ENCODE measurements at places on chromosomes 12 and 14. TPM values are rescaled to one million over a fixed set of nuclear protein-coding genes. Genes with fewer than 3 reads are reported as not detected.

The LMNTD1 gene
- not detected for polyA plus RNA-seq

DNA sequence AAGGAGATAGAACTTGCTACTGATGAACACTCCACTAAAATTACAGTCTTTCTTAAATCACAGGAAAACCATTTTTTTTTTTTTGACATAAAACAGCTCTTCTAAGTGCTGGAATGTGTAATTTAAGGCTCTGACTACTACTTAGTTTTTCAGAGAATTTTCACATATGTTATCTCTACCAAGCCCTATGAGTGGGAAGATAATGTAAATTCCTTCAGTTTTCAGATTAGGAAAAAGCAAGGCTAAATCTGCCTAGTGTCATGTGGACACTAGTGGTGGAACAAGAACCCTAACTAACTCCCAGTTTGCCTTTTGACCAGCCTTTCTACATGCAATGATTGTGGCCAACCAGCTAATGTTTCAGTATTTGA, 37.3 kb upstream of the CSRP2 start:
- no peak for DNase-seq

GRCh38 chr14:54901380-54902142, 1.1 kb downstream of the GCH1 start:
- peak; percentile 15 for DNase-seq

DNA sequence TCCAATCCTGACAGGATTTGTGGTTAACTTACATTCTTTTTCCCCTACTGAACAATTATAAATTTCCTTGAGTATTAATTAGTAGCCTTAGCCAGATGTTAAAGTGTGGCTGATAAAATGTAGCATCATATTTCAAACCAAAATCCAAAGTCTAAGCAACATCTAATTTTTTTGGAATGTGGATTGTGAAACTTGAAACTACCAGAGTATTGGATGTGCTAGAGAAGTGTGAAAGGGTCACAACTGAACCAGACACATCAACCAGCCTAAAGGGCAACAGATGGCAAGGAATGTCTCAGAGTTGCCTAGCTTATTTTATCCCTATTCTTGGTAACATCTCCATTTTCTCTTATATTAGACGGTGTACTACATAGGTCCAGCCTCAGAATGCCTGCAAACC, 153.1 kb upstream of the DCN start:
- no peak for DNase-seq

DNA sequence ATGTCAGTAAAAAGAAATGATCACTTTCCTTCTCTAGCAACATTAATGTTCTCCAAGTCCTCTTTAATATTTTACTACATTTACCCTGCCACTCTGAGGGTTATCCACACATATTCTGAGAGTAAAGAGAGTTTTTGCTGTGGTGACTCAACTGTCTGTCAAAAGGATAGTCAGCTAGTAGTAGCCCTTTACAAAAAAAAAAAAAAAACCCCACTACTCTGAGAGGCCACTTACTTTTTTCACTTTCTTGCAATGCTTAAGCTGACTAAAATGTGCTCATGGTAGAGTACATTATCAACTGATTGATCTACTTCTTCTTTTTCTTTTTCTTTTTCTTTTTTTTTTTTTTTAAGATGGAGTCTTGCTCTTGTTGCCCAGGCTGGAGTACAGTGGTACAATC, 27.6 kb upstream of the PPM1A start:
- DNase-seq: no peak
